ENCODE measurements at places on chromosomes 1 and 21. TPM values are rescaled to one million over a fixed set of nuclear protein-coding genes. Genes with fewer than 3 reads are reported as not detected.

GUCA2B gene
- not detected for total RNA-seq

PERM1 gene
- total RNA-seq: 0.13 TPM

NUDT4B gene
- 0.68 TPM for total RNA-seq

DNA sequence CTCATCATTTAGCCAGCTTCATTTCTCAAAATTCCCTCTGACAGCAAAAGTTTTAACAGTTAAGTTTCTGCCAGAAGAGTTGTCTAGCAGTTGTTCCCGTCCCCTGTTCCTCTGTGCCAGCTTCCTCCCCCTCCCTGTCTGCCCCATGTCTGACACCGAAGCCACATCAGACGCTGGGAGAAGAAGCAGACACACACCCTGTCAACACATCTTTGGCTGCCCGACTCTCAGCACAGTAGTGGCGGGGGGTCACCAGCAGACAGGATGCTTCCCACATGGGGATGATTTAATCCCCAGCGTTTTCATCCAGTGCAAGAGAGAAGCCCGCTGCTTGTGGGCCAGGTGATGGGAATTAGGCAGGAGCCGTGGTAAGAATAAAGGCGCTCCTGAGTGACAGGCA, 379.4 kb upstream of the RUNX1 start:
- peaks cover 5% of the 10 kb centered on the region for H3K27me3 ChIP-seq
- H3K4me3 ChIP-seq: no peak overlapping the region
- H3K36me3 ChIP-seq: peaks cover 3% of the 10 kb centered on the region

GRCh38 chr1:219459351-219460080, 153.4 kb downstream of the ZC3H11B start:
- H3K36me3 ChIP-seq: no peaks in the 10 kb centered on the region
- no peak overlapping the region for H3K27ac ChIP-seq
- DNase-seq: peak; percentile 83
- peaks cover 14% of the 10 kb centered on the region for H3K4me1 ChIP-seq
- no peak overlapping the region for H3K4me3 ChIP-seq
- H3K27me3 ChIP-seq: peaks cover 2% of the 10 kb centered on the region

PTPN22 gene
- not detected for total RNA-seq

OR10J1 gene
- not detected for total RNA-seq

- H3K4me3 ChIP-seq: no peak overlapping the region
- H3K4me1 ChIP-seq: peaks cover 21% of the 10 kb centered on the region
- H3K36me3 ChIP-seq: no peaks in the 10 kb centered on the region
- no peak overlapping the region for H3K27ac ChIP-seq
- no peaks in the 10 kb centered on the region for H3K27me3 ChIP-seq
Measured at GRCh38 chr1:246396322-246396721, 110.8 kb downstream of the SMYD3 start.
